ENCODE measurements at places on chromosomes 6 and 20.

DNA sequence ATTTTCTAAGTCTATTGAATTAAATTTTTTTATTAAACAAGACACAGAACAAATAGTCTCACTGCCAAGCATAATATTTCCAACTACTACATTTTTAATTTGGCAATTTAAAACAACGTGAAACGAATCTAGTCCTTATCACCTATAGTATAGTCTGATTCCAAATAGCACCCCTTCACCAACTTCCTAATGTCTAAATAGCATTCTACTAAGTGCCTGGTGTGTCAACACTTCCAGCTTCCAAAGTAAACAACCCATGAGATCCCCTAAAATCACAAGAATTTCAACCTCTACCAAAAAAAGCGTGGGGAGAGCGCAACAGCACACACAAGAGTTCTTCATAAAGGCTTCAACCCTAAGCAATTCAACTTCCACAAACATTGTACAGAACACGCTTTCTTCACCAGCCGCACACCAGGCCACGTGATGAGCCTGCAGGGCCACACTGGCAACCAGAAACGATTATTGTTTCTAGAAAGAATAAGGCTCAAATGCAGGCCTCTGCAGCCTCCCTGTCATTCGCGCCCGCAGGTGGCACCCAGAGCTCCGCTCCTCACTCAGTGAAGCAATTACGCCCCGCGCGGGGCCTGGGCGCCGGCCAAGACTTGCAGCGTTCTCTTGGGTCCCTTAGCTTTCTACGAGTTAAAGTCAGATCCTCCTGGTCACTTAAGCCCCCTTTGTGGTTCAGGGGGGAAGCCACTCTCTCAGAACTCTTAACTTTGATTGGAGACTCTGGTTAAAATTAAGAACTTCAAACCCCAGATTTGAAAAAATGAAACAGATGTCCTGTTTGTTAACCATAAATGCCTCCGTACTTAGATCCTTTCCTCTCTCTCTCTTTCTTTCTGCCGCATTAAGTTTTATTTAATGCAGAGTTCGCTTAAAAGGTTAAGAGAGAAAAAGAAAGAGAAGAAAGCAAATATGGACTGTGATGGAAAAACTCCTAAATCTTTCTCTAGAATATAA is 18.3 kb downstream of the SIM1 start:
- no peak for DNase-seq

DNA sequence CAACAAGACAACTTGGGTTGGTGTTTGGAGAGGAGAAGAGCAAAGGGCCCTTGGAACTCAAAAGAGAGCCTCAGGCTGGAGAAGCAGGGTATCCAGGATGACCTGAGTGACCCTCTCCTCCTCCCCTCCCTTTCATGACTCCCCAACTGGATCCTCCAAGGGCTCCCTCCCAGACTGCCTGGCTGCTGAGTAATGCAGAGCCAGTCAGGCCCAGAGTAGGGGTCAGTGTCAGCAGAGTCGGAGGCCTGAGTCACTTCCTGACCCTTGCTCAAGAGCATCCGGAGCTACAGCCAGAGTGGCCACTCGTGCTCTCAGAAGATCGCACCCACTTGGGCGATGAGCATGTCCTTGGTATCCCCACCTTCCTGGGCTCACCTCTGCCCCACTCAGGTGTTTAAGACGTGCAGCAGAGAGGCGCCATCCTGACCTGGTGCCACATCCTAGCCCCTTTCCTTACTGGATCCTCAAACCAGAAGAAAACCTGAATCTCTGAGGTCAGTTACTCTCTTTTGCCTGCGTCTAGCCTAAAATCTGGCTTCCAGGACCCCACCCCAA is 2.8 kb upstream of the MAPK13 start:
- peak; percentile 71 for DNase-seq

DNA sequence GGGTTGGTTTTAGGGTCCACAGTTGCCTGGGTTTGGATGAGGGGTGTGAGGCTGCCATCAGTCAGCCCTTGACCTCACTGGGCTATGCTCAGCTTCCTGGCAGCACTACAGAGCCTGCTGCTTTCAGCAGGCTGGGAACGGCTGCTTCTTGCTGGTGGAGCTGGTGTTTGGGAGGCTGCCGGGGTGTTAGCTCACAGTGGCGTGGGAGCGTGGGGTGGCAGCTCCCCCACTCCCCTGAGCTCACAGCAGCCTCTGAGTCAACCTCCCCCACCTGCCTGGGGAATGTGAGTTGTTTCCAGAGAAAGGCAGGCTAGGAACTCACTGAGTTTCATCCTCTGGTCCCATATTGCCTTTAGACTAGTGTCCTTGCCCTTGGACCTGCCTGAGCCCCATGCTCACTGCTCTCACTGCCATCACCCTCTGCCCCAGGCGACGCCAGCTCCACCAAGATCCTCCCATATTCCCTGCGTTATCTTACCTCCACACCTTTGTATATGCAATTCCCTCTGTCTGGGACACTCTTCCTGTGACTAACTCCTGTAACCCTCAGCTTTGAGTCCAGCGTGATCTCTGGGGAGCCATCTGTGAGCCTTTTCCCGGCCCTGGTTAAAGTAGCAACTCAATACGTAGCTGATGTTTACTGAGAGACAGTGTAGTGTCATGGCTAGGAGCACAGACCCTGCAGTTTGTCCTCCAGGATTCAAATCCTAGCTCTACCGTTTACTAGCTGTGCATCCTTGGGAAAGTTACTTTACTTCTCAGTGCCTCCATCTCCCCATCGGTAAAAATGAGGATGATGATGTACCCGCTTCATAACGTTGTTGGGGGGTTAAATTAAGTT is 34.8 kb downstream of the PPP1R16B start:
- peak; percentile 3 for DNase-seq

DNA sequence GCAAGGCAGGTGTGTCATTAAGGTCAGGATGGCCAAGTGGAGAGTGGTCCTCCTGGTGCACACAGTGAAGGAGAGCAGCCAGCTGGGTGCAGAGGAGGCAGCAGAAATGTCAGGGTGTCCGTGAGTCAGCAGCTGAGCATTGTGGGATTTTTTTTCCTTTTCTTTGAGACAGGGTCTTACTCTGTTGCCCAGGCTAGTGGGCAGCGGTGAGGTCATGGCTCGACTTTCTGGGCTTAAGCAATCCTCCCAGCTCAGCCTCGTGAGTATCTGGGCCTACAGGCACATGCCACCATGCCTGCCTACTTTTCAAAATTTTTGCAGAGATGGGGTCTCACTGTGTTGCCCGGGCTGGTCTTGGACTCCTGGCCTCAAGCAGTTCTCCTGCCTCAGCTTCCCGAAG is 16.0 kb downstream of the ARID1B start:
- DNase-seq = no peak

GRCh38 chr6:34888874-34889555 is at the start of gene ANKS1A:
Gene ANKS1A (plus strand): TSS chr6:34889255. CDS start chr6:34889403, 148 bp downstream.
- no peak for DNase-seq

GRCh38 chr6:45630314-45630713 is 252.6 kb upstream of the SUPT3H start:
- DNase-seq = no peak
